ENCODE measurements at places on chromosomes 1 and 21.

DNA sequence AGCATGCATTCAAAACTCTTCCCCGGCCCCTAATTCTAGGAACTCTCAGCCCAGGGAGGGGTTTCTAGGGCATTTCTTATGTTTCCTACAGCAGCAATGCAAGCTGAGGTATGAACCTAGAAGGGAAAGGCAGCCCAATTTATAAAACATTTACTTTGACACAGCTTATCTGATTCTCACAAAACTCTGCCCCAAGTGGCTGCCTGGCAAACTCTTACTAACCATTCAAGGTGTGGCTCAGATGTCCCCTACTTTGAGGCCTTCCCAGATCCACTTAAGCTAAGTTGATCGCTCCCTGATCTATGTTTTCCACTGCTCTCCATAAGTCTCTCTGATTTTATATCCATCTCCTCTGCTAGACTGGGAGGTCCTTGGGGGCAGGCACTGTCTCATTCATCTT lies 35.4 kb downstream of the AK2 start:
- no peak for DNase-seq

- DNase-seq = no peak
Observed at GRCh38 chr1:158901623-158902022, 29.7 kb upstream of the PYHIN1 start.

DNA sequence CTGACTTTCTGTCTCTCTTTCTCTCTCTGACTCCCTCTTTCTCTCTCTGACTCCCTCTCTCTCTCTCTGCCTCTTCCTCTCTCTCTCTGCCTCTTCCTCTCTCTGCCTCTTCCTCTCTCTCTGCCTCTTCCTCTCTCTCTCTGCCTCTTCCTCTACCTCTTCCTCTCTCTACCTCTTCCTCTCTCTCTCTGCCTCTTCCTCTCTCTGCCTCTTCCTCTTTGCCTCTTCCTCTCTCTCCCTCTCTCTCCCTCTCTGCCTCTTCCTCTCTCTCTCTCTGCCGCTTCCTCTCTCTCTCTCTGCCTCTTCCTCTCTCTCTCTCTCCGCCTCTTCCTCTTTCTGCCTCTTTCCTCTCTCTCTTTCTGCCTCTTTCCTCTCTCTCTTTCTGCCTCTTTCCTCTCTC lies 18.6 kb upstream of the ANKRD45 start:
- no peak for DNase-seq

DNA sequence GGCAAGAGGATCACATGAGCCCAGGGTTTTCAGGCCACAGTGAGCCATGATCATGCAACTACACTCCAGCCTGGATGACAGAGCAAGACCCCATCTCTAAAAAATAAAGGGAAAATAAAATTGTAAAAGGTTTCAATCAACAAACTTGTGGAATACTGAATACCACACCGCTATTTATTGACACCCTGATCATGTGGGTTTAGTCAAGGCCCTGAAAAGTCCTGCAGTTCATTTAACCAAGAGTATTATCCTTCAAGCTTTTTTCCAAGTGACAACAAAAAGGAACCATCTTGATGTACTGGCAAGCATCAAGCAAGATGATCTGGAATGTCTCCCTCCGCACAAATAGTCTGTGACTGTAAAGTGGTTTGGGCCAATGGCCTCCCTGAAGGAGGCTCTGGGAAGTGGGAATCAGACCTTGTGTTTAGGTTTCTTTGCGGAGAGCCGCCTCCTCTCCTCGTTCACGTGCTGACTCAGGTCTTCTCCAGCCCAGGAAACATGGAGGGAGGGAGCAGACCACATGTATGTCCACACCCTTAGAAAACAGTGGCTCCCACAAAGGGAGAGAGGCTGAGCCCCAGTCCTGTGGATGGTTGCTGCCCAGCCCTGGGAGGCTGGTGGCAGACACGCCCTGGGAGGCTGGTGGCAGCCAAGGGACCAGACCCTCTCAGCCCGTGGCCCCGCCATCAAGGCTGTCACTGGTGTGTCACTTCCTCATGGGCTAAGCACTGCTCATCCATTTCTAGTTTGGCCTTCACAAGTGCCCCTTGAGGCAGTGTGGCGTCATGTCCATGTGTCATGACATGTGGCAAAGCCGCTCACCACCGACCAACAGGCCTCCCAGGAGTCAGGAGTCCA lies 56.7 kb downstream of the RIPK4 start:
- no peak for DNase-seq

GRCh38 chr1:224387302-224387912 lies 30.7 kb downstream of the CNIH4 start:
- no peak for DNase-seq

- no peak for DNase-seq
Observed at GRCh38 chr1:15934211-15935055, 41.5 kb downstream of the ZBTB17 start.

DNA sequence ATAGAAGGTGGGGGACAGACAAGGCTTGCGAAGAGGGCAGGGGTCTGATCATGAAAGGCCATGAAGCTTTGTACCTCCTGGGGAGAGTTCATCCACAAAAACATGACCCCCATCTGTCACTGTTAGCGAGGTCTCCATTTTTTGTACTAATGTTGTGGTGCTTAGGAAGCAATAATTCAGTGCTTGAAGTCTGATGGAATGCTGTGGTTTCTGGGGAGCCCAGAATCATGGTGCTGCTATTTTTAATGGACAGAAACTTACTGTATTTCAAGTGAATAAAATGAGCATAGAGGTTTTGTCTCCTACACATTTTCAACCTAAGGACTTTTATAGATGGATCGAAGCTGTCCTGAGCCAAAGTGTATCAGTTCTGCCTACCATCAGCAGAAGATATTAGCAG lies 28.2 kb upstream of the RGL1 start:
- DNase-seq = no peak

DNA sequence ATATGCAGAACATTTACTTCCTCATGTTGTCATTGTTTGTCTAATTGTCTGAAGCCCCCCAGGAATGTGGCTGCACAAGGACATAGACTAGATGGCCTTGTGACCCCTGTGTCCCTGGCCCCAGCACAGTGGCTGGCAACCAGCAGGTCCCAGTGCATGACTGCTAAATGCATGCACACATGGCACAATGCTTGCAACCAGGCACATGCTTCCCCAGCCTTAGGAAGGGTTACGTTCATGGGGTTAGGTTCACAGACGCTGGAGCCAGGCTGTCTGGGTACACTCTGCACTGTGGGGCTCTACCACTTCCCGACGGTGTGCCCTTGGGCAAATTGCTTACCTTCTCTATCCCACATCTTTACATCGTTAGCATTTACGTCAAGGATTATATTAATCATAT lies 21.2 kb upstream of the CLIC6 start:
- DNase-seq = no peak
